Epithelial cell of proximal tubule (primary cell): ENCODE measurements at places on chromosomes 7 and 10. TPM values are rescaled to one million over a fixed set of nuclear protein-coding genes. Genes with fewer than 3 reads are reported as not detected.
A peak's percentile ranks its signal among the peaks of the same experiment; 100 is the strongest.

GRCh38 chr7:37287131-37287855 lies 161.4 kb downstream of the ELMO1 start:
- no peak for DNase-seq

DNA sequence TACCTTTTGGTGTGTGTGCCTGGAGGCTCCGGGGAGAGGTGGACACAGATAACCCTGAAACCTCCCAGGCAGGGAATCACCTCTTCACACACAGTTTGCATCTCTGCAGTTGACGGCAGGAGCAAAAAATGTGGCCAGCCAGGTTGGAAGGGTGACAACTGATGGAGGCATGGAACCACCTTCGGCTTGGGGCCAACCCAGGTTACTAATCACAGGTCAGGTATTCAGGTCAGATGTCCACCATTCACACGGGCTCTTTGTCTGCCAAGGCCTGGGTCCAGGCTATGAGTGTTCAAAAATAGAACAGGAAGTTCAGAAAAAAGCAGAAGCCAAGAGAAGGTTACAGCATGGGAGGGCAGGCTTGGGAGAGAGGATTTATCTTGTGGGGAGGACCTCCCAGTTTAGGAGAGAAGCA lies 137.2 kb upstream of the EFCAB10 start:
- DNase-seq = no peak

The PPP1R9A gene
- total RNA-seq = 11.7 and 14.1 TPM in 2 replicates

DNA sequence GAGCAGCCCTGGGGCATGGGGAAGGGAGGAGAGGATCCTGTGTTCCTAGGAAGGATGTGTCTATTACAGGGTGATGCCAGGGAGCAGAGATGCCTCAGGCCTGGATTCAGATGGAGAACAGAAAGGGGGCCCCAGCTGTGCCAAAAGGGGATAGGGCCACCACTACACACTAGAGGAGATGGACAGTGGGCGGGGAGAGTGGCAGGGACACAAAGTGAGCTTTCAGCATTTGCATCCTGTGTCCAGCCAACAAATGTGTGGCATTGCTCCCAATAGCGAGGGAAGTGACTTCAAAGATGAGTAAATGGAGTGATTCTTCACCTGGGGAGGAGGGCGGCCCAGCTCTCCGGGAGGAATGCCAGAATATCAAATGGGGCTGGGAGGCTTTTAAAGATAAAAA lies 64.9 kb upstream of the WAPL start:
- DNase-seq = no peak

- no peak for DNase-seq
Observed at GRCh38 chr7:100209493-100209892, 10.3 kb upstream of the PVRIG start.

The MOGAT3 gene
- not detected in 2 replicates for total RNA-seq

The CFAP43 gene
- total RNA-seq = 0.14 and 0.46 TPM in 2 replicates

- peak; percentile 10 for DNase-seq
Observed at GRCh38 chr10:84205049-84205852, 10.9 kb downstream of the CDHR1 start.

DNA sequence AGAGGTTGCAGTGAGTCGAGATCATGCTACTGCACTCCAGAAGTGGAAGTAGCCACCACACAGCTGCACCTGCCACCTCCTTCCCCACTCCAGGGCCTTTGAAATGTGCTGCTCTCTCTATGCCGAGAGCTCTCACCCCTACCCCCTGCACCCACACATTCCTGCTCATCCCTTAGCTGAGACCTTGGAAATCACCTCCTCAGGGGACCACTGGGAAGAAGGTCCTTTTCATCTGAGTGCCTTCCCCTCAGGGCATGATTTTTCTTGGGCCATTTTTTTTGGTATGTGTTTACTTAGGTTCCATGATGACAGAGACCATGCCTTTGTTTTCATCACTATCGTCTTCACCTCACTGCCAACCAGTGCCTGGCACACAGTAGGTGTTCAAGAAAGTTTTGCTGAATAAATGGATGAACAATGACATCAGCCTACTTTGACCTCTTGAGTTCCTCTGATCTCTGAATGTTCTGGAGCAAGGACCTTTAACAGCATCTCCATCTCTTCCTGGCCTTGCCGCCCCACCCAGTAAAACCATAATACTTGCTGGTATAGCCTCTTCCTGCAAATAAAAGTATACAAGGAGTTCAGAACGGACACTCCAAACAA lies 166.6 kb upstream of the KLF14 start:
- no peak for DNase-seq

- no peak for DNase-seq
Observed at GRCh38 chr10:28986856-28987255, 302.0 kb upstream of the LYZL1 start.

- no peak for DNase-seq
Observed at GRCh38 chr10:786633-787474, 97.4 kb upstream of the DIP2C start.

DNA sequence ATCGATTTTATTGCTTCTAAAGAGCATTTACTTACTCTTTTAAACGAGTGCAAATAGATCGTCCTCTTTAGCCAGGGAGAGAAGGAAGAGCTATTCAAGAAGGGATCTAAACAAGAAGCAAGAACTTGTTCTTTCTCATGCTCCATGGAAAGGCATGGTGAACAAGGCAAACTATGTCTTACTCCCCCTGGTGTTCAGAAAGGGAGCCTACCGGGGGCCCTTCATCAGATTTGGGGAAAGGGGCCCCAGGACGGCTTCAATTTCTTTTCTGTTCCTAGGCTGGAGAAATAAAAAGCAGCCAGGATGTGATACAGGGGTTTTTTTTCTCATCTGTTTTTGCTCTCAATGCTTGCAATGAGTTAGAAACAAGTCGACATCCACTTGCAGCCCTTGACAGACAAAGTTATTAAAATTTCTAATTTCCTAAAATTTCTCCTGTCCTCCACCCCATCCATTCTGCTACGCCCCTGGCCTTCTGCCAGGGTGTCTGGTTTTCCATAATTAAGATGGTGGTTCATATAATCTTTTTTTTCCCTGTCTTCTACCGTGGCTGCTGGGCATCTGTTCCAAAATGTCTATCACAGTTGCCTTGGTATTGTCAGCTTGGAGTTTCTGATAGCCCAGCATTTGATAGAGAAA lies 214.4 kb downstream of the CREB5 start:
- no peak for DNase-seq

DNA sequence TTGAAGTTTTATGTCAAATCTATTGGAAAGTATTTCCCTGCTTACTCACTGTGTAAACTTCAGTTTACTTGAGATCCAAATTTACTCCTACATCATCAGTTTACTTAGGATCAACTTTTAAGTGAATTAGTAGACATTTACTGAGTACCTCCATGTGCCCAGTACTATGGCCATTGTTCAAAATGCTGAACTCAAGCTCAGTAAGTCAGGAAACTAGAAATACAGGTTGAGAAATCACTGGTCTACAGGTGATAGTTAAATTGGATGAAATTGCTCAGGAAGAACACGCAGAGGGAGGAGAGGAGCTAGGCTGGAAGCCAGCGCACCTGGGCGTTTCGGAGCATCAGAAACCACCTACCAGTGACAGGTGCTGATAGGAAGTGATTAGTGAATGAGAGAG lies 25.5 kb upstream of the EBLN1 start:
- no peak for DNase-seq

GRCh38 chr7:33536398-33537103 lies 368.8 kb upstream of the BMPER start:
- no peak for DNase-seq

The IDI2 gene
- total RNA-seq = not detected in 2 replicates

- no peak for DNase-seq
Observed at GRCh38 chr10:108393089-108393488, 1228.6 kb upstream of the SORCS1 start.

GRCh38 chr10:57992321-57993077 lies 275.2 kb downstream of the IPMK start:
- peak; percentile 84 for DNase-seq

The PNLIP gene
- not detected in 2 replicates for total RNA-seq

The ANKRD30A gene
- total RNA-seq = not detected in 2 replicates

The FERD3L gene
- not detected in 2 replicates for total RNA-seq

GRCh38 chr10:126504761-126505112 lies 116.5 kb upstream of the ADAM12 start:
- DNase-seq = no peak

The TMEM213 gene
- total RNA-seq = 0.07 TPM in 1 of 2 replicates, not detected in the other

The MRPS33 gene
- total RNA-seq = 50.8 and 52.9 TPM in 2 replicates
